ENCODE measurements at places on chromosomes 11 and 22.

DNA sequence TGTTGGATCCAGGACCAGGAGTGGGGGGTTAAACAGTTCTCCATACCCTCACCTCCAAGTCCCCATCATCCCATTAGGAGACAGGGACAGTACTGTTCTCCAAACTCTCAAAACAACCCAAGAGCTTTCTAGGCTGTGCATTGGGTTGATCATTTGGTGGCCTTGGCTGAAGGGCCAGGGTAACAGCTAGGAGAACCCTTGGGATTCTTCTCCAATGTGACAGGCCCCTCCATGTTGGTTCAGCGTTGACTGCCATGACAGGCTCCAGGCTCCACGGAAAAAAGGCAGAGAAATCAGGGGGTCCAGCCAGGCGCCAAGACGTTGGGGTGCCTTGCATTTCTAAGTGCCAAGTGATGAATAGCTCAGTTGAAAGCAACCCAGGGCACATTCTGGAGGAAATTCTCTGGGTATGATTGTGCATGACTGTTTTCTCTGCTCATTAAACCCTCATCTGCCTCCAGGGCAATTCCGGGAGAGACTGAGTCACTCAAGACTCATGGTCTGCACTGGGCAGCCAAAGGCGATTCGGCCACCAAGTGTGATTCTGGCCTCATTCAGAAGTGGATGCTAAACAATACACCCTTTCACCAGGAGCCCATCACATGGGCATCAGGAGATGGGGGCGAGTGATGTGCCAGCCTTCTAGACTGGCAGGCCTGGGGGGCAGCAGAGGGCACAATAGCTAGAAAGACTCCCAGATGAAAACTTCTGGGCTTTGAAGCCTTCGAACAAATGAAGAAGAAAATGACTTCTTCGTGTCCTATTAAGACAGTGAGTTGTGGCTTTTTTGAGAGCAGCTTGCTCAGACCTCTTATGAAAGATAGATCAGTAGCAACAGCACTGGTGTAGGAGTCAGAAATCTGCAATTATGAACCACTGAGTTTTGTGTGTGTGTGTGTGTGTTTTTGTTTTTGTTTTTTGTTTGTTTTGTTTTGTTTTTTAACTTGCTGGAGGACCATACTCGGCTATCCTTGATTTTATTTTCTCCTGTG lies 27.7 kb downstream of the CD44 start:
- peak; percentile 92 for DNase-seq

GRCh38 chr11:415640-416041 lies 842 bp upstream of the SIGIRR start:
- DNase-seq, result no peak

GRCh38 chr11:96264364-96264763 lies 78.6 kb downstream of the MAML2 start:
- DNase-seq, result no peak

- no peak for DNase-seq
Observed at GRCh38 chr22:48278620-48279460, 1516.4 kb downstream of the TBC1D22A start.

GRCh38 chr11:57335343-57336110 lies at the start of gene SSRP1:
Gene SSRP1 (minus strand): TSS chr11:57335892. CDS start chr11:57335121, 771 bp downstream.
- no peak for DNase-seq

DNA sequence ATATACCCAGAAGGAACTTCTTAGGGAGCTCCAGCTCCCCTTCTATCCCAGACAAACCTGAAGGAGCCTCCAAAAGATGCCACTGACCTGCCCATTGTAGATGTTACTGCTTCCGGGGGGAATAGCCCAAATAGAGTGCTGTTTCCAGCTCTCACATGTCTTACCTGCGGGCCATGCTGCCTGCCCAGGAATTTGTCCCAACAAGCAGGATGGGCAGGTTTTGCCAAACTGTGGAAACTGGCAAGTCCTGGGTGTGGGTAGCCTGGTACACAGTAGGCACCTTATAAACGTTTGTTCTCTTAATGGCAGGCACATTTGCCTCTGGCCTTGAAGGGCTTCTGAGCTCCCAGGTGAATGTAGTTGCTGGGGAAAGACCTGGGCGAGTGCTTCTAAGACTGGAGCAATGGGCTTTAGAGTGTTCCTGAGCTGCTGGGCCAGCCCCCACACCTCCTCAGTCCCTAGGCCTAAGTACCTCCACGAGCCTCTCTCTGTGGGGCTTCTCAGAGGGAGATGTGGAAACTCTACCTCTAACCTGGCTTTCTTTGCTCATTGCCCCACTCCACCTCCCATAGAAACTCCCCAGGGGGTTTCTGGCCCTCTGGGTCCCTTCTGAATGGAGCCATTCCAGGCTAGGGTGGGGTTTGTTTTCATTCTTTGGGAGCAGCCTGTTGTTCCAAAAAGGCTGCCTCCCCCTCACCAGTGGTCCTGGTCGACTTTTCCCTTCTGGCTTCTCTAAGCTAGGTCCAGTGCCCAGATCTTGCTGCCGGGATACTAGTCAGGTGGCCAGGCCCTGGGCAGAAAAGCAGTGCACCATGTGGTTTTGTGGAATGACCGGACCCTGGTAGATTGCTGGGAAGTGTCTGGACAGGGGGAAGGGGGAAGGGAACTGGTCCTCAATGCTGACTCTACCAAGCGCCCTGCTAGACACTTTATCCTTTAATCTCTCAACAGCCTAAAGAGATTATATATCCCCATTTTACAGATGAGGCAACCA lies 37.2 kb downstream of the LIMK2 start:
- no peak for DNase-seq

DNA sequence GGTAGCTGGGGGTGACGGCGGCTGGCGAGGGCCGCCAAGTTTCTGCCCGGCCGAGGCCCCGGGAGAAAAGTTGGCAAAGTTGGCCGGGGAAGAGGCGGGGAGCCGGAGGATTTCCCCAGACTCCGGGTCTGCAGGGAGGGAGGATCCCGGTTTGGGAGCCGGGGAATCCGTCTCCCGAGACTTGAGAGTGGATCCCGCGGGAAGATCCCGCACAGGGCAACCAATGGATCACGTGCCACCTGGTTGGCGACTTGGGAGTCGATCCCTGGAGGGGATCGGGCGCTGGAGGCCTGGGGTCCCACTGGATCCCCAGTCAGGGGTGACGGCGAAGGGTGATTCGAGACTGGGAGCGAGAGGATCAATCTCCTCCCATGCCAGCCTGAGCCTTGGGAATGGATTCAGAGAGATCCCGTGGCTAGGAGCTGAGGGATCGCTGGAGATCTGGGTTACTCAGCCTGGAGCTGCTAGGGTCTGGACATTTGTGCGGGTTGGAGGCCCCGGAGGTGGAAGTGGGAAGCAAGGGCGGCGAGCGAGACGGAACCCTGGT lies 394 bp downstream of the KIAA1671 start:
- no peak for DNase-seq

DNA sequence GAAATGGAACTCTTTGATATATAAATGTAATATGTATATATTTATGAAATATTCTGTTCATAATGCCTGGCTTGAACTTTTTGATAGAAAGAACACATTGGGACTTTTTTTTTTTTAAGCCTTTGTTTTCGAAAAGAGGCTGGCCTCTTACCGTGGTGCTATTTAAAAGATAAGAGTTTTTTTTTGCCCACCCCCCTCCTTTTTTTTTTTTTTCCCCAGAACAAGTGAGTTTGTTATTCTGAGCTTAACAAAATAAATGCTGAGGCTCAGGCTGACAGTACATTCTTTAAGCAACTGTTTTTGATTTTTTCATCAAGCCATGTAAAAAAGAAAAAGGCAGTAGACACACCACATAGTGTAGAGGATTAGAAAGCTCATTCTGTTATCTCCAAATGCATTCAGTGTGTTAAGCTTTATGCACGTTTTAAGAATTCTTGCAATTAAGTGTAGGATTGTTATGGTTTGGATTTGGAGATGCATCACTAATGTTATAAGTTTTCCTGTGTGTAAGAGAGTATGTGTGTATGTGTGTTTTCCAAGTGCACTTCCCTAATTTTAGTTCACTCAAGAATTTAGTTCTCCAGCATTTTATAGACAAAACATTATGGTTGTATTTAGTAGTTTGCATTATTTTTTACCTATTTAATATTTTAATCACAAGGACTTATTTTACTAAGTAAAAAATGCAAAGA lies 12.0 kb downstream of the PDHX start:
- no peak for DNase-seq

GRCh38 chr11:111177037-111177871 lies 68.3 kb upstream of the POU2AF2 start:
- DNase-seq, result no peak

- peak; percentile 21 for DNase-seq
Observed at GRCh38 chr22:39220890-39221850, 23.6 kb downstream of the PDGFB start.

- no peak for DNase-seq
Observed at GRCh38 chr11:70341881-70342429, 56.4 kb upstream of the CTTN start.

- no peak for DNase-seq
Observed at GRCh38 chr11:111500481-111500880, 11.7 kb downstream of the BTG4 start.

- DNase-seq, result no peak
Observed at GRCh38 chr22:27381552-27381951, 420.0 kb downstream of the MN1 start.

- no peak for DNase-seq
Observed at GRCh38 chr11:119318240-119319135, 1.6 kb upstream of the MCAM start.

- DNase-seq, result no peak
Observed at GRCh38 chr11:112134473-112134872, 29.4 kb downstream of the IL18 start.

Data from GM04503 (cell line).